ENCODE measurements at places on chromosomes 11 and 22.

GRCh38 chr22:19483481-19484244 lies 3.9 kb downstream of the CDC45 start:
- DNase-seq, result no peak

GRCh38 chr22:28095316-28096095 lies 176.4 kb upstream of the PITPNB start:
- DNase-seq, result no peak

- DNase-seq, result no peak
Measured at GRCh38 chr11:8732748-8733241, 50.2 kb downstream of the RPL27A start.

GRCh38 chr11:128859563-128860441 lies 7.3 kb downstream of the KCNJ1 start:
- no peak for DNase-seq

DNA sequence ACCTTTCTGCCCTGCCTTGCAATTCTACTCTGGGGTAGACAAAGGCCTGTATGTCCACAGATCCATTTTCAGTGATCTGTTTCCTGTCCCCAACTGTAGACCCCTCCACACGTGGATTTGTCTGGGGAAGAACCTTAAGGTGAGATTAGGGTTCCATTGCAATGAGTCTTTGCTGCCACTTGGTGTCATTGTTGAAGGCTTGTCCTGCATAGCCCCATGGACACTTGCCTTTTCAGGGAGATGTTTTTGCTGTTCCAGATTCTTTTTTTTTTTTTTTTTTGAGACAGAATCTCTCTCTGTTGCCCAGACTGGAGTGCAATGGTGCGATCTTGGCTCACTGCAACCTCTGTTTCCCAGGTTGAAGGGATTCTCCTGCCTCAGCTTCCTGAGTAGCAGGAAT lies 21.8 kb downstream of the SERPING1 start:
- no peak for DNase-seq

DNA sequence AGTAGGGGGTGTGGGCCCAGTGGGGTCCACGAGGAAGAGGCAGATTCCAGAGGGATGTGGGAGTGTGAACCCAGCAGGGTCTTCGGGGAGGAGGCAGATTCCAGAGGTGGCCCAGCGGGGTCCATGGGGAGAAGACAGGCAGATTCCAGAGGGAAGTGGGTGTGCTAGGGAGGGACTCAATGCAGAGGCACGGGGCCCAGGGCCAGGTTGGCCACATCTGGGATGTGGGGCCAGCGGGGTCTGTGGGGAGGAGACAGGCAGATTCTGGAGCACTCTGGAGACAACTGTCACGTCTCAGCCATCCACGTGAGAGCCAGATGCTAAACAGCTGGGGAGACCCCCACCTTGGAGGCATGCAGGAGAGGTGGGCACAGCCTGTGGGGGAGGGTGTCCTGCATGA lies 582.6 kb downstream of the TBC1D22A start:
- DNase-seq, result no peak

GRCh38 chr11:128180441-128181087 lies 406.8 kb downstream of the ETS1 start:
- no peak for DNase-seq

DNA sequence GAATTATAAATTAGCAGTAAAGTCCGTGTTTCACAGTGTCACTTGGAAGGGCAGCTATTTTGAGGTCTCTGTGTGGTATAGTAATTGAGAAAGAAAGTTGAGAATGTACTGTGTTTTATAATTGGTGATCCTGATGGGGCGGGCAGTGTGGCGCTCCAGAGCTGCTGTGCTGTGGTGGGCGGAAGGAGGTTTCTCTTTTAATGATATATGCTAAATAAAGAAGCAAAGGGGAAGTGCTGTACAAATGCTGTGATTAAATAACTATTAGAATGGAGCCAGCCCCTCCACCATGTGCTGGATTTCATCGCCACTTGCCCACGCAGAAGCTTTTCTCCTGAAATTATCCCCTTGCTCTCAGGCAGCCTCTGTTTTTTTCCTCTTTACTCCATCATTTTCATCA lies 24.6 kb downstream of the ATXN10 start:
- no peak for DNase-seq

DNA sequence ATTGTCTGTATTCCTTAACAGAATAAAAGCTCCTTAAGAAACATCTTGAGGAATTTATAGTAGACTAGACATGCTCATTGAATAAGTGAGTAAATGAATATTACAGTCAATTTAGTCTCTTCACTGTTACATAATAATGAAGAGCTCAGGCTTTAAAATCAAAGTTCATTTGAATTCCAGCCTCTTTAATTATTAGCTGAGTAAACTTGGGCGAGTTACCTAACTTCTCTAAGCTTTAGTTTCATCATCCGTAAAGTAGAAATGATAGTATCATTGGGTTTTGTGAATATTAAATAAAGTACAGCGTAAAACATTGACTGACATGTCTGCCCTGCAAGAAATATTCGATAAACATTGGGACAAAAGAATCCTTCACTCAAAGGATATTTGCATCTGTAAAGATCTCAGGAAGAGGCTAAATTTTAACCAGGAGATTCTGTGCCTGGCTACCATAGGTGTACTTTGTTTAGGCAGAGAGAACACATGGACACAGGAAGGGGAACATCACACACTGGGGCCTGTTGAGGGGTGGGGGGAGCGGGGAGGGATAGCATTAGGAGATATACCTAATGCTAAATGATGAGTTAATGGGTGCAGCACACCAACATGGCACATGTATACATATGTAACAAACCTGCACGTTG lies 15.2 kb upstream of the BBOX1 start:
- DNase-seq, result no peak

DNA sequence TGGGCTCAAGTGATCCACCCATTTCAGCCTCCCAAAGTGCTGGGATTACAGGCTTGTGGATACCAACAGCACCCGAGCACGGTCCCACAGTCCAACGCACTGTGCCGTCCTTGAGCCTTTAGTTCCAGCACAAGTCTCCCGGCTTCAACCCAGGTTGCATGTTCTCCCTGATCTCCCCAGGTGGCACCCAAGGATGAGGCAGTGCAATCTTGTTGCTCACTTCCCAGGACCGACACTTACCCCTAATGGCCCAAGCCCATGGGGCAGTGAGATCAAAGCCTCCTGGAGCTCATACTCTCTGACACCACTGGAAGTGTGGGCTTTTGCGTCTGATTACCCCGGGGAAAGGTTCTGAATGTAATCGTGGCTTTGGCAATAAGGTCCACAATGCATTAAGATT lies 3.5 kb downstream of the PRAME start:
- DNase-seq, result no peak

GRCh38 chr11:2582351-2582945 lies 117.3 kb downstream of the KCNQ1OT1 start:
- DNase-seq, result no peak

DNA sequence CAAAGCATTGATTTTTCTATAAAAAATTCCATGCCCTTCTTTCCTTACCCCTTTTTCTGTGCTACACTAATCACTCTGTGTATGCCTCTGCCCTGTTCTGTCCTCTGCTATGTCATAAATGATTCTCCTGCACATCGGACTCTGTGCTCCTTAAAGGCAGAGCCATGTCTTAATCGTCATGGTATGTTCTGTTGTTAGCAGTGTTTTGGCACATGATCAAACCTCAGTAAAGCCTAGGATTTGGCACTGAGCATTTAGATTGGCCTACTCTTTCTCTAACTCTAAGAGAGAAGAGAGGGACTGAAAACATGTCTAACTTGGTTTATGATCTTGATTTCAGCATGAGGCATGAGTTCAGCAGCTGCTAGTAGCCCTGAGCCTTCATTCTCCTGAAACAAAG lies 266.9 kb downstream of the AASDHPPT start:
- no peak for DNase-seq

All from SHP77 treated with DMSO at 0.1 percent for 48 hours (cell line).